ENCODE measurements at places on chromosomes 7 and 10. TPM values are rescaled to one million over a fixed set of nuclear protein-coding genes. Genes with fewer than 3 reads are reported as not detected.

Gene CHCHD3
- 49.7 TPM for polyA plus RNA-seq

DNA sequence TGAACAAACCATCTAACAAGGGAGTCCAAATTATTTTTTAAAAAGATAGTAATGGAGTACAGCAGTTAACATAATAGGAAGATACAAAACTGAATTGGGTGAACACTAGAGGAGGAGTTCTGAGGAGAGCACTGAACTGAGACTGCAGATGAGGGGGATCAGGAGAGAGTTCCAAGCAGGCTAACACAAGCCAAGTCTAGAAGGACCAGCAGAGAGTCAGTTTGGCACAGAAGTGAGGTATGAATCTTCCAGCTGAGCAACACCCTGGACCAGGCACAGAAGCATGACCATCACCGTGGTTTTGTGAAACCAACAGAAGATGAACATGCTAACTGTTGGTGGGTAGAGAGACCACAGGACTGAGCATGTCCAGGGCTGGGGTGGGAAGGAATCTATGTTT lies 30.8 kb upstream of the PLCE1 start:
- DNase-seq: no peak

Gene FBXO24
- 2.0 TPM for polyA plus RNA-seq

- no peak for DNase-seq
Measured at GRCh38 chr7:151238924-151239836, 6.9 kb downstream of the CHPF2 start.

Gene FKBP6
- not detected for polyA plus RNA-seq

DNA sequence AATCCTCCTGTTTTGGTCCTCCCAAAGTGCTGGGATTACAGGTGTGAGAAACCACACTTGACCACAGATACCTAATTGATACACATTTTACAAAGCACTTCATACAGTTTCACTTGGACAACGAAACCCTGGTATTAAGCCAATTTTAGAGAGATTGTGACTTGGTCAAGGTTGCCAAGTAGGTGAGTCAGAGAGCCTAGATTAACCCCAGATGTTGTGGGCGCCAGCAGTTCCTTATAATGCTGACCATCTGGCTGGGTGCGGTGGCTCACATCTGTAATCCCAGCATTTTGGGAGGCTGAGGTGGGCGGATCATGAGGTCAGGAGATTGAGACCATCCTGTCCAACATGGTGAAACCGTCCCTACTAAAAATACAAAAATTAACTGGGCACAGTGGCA lies 4.9 kb upstream of the PHKG1 start:
- DNase-seq: no peak

GRCh38 chr7:117873310-117874190 lies at the start of gene CTTNBP2:
Gene CTTNBP2, minus strand, starts transcription at chr7:117873441. Its CDS starts 26 bp downstream, at chr7:117873415.
- no peak for DNase-seq

Gene OR2A12
- not detected for polyA plus RNA-seq

Gene CYP3A5
- 0.87 TPM for polyA plus RNA-seq

- no peak for DNase-seq
Measured at GRCh38 chr10:103203466-103203865, 10.4 kb upstream of the NT5C2 start.

Measured in naive thymus-derived CD4-positive, alpha-beta T cell (primary cell).